Caco-2 (cell line): ENCODE measurements at places on chromosomes 5 and 9. TPM values are rescaled to one million over a fixed set of nuclear protein-coding genes. Genes with fewer than 3 reads are reported as not detected.

GRCh38 chr5:94944160-94944559, 325.7 kb downstream of the SLF1 start:
- no peak for DNase-seq
- no peaks in the 10 kb centered on the region for H3K27me3 ChIP-seq
- no peak overlapping the region for H3K27ac ChIP-seq
- no peak overlapping the region for H3K4me3 ChIP-seq

DNA sequence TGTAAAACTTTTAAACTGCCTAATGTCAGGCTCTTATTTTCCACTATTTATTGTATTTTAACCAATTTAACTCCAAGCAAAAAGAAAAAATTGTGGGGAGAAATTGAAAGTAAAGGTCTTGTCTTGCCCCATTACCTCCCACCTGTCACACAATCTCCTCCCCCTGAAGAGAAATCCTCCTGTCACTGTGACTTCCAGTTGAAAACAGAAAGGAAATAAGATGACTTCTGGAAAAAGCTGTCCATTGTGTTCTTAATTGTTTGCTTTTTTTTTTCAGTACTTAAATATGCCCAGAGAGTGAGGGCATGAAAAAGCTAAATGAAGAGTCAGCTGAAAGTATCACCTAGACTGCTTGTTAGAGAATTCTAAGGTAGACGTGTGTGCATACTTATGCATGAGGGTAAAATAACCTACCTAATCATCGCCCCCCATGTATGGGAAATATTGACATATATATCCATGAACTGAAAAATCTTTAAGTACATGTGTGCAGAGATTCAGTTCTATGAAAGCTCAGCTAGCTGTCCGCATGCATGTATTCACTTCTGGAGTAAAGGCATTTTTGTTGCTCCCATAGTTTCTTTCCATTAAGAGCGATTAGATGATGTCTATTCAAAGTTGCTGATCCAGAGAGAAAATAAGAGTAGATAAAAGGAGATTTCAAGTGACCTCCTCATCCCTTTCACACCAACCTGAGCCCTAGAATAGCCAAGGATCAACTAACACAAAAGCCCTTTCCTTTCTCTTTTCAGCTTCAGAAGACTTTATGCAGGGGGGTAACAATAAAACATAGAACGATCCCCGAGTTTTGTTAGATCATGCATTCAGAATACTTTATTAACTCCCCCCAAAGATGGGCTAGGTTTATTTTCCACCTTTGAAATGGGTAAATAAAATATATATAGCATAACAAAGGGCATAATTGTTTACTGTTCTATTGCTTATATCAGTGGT, 5.3 kb downstream of the NR2F1-AS1 start:
- no peak for DNase-seq
- no peak overlapping the region for H3K27ac ChIP-seq
- H3K27me3 ChIP-seq: 0 out of 2 replicates have a peak, but pooled peaks cover 1% of the 10 kb centered on the region
- no peak overlapping the region for H3K4me3 ChIP-seq

- H3K4me1 ChIP-seq: no peaks in the 10 kb centered on the region
- DNase-seq: peak; percentile 7
- no peaks in the 10 kb centered on the region for H3K36me3 ChIP-seq
- H3K27me3 ChIP-seq: no peaks in the 10 kb centered on the region
- no peak overlapping the region for H3K27ac ChIP-seq
Measured at GRCh38 chr9:32631991-32632390, 3.5 kb downstream of the TAF1L start.

DNA sequence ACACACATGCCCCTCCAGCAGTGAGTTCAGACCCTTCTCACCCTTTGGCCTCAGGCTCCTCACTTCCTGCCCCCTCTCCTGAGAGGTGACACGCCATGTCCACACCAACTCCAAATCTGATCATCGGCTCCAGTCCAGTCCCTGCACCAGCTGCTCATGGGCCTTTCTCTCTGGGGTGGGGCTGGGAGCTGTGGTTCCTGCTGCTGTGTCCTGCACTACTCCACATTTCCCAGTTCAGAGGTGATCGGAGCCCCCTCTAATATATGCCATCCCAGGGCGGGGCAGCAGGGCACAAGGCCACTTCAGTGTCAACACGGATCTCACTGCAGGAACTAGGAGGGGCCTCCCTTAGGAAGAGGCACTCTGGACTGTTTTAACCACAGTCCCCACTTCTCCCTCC, 91.5 kb downstream of the ADAMTS2 start:
- no peaks in the 10 kb centered on the region for H3K27me3 ChIP-seq
- no peaks in the 10 kb centered on the region for H3K4me1 ChIP-seq
- no peak overlapping the region for H3K27ac ChIP-seq
- no peaks in the 10 kb centered on the region for H3K36me3 ChIP-seq
- no peak for DNase-seq

GRCh38 chr5:160284291-160284873, 28.0 kb downstream of the CCNJL start:
- H3K27me3 ChIP-seq: no peaks in the 10 kb centered on the region
- 0 out of 2 replicates have a peak, but pooled peaks cover 3% of the 10 kb centered on the region for H3K36me3 ChIP-seq
- DNase-seq: no peak
- H3K4me1 ChIP-seq: peaks cover 54% of the 10 kb centered on the region
- no peak overlapping the region for H3K4me3 ChIP-seq

DNA sequence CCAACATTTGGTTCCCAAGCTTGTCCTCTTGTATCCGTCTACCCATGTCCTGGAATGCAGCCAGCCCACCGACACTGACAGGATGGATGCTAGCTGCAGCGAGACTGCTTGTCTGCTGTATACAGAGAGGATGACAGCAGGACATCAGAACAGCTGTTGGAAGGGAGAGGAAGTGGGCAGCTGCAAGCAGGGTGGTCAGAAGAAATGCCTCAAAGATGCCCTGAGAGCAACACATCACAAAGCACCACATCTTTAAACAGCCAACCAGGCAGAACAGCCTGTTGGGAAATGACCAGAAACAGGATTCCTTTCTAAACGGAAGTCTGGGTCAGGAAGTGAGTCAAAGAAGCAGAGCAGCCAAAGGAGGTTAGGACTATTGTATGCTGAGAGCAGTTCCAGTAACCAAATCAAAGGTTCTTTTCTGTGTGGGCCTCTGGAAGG, 219.1 kb downstream of the NDUFS4 start:
- H3K36me3 ChIP-seq: no peaks in the 10 kb centered on the region
- H3K4me3 ChIP-seq: no peak overlapping the region
- peaks cover 36% of the 10 kb centered on the region for H3K4me1 ChIP-seq
- no peak for DNase-seq
- no peaks in the 10 kb centered on the region for H3K27me3 ChIP-seq
- no peak overlapping the region for H3K27ac ChIP-seq

- no peak overlapping the region for H3K4me3 ChIP-seq
- no peaks in the 10 kb centered on the region for H3K27me3 ChIP-seq
- H3K4me1 ChIP-seq: peaks cover 14% of the 10 kb centered on the region
- DNase-seq: peak; percentile 18
- H3K27ac ChIP-seq: no peak overlapping the region
- H3K36me3 ChIP-seq: no peaks in the 10 kb centered on the region
Measured at GRCh38 chr9:132970324-132971062, 8.0 kb upstream of the GFI1B start.

DNA sequence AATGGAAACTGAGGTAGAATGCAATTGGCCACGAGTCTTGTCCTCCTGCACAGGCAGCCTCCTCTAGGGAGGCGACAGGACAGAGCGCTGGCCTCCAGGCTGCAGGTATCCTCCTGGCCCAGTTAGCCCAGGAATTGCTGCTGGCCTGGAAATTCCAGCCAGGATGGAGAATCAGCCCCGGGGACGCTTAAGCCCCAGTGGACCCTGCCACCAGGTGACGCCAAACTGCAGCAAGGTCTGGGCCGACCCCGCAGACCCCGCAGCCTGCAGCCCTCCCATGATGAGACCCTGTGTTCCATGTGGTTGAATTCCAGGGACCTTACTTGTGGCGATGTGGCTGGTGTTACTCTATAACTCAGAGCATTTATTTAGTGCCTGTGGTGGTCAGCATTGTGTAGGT, 7.3 kb downstream of the CACFD1 start:
- H3K4me1 ChIP-seq: no peaks in the 10 kb centered on the region
- no peaks in the 10 kb centered on the region; the same call in 1 of the 2 replicates for H3K36me3 ChIP-seq
- no peaks in the 10 kb centered on the region for H3K27me3 ChIP-seq
- no peak overlapping the region for H3K4me3 ChIP-seq
- no peak for DNase-seq

GRCh38 chr5:45288746-45289145, 407.4 kb downstream of the HCN1 start:
- H3K4me3 ChIP-seq: no peak overlapping the region
- no peaks in the 10 kb centered on the region for H3K36me3 ChIP-seq
- no peaks in the 10 kb centered on the region for H3K27me3 ChIP-seq
- no peak overlapping the region for H3K27ac ChIP-seq
- DNase-seq: no peak

GRCh38 chr5:157546456-157547100, 29.0 kb downstream of the ADAM19 start:
- peak; percentile 48 for DNase-seq
- H3K27ac ChIP-seq: peak overlapping the region; percentile 83
- no peak overlapping the region for H3K4me3 ChIP-seq
- no peaks in the 10 kb centered on the region for H3K27me3 ChIP-seq
- no peaks in the 10 kb centered on the region for H3K36me3 ChIP-seq

DNA sequence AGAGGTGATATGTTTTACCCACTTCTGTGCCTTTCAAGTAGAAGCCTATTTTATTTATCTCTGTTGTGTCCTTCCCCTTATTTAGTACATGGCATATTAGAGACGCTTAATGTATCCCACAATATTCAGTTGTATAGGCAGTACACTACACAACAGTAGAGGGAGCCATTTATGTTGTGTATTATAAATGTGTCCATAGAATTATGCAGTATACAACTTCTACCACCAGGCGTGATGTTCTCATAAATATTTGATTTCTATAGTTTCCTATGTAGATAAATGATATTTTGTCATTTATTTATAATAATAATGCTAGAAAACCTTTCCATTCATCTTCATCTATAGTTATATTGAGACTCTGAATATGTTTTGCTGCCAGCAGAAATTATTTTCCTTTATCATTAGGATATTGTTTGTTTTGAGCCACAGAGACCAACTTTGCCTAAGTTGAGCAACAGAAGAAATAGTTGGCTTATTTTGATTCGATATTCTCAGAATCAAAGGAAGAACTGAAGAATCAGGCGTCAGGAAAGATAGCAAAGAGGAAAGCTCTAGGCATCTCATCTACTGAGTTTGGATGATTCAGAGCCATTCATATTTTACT, 81.7 kb downstream of the ADAMTS19 start:
- H3K4me3 ChIP-seq: no peak overlapping the region
- peak; percentile 15 for DNase-seq
- no peaks in the 10 kb centered on the region for H3K36me3 ChIP-seq

- no peak for DNase-seq
- H3K4me3 ChIP-seq: no peak overlapping the region
- H3K4me1 ChIP-seq: no peaks in the 10 kb centered on the region
- no peaks in the 10 kb centered on the region for H3K36me3 ChIP-seq
Measured at GRCh38 chr5:77847814-77848290, 71.7 kb upstream of the TBCA start.

DNA sequence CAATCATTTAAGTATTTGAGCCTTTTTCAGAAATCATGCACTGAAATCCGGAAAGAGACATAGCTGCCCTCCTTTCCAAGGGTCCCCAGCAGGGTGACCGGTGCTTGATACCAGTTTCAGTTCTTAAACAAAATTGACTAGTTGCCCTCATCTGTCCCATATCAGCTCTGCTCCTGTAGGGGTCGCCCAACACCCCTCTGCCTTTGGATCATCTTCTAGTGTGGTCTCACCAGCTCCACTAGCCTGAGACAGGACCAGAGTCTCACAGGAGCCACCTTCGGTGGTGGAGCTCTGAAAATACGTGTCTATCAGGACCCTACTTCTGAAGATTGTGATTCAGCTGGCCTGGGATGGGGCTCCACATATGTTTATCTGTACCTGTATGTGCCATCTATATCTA, 428.2 kb downstream of the ENC1 start:
- no peak overlapping the region for H3K27ac ChIP-seq
- no peaks in the 10 kb centered on the region for H3K36me3 ChIP-seq
- no peaks in the 10 kb centered on the region for H3K27me3 ChIP-seq
- DNase-seq: peak; percentile 47
- H3K4me3 ChIP-seq: no peak overlapping the region

FAM151B gene
- total RNA-seq: 2.4 TPM in 2 replicates

TMEM8B gene
- total RNA-seq: 4.8 and 4.9 TPM in 2 replicates

FBXO10 gene
- 6.9 and 8.1 TPM in 2 replicates for total RNA-seq

NNT gene
- total RNA-seq: 42.5 and 44.8 TPM in 2 replicates

ZNF462 gene
- total RNA-seq: 34.5 and 36.8 TPM in 2 replicates

IRX2 gene
- total RNA-seq: 43.6 and 44.1 TPM in 2 replicates

KIAA0825 gene
- total RNA-seq: 0.26 and 0.50 TPM in 2 replicates
